ENCODE measurements at places on chromosomes 7 and 10.

GRCh38 chr7:158809596-158809995 lies 19.7 kb downstream of the ESYT2 start:
- DNase-seq = no peak

DNA sequence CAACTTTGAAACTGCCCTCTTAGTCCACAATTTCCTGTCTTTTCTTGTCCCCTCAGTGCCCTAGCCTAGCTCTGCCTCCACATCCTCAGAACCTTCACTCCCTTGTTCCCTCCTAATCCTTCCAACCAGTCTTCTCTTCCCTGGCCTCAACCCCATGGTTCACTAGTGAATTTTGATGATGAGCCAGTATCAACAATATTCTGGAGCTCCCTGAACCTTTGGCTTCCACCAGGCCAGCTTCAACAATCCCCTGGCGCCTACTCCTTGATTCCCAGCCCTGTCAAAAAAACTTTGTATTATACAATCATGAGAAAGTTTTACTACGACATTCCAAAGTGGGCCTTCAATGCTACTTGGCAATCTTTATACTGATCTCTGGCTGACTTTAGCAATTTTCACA lies 116.5 kb downstream of the LMBR1 start:
- DNase-seq = no peak

DNA sequence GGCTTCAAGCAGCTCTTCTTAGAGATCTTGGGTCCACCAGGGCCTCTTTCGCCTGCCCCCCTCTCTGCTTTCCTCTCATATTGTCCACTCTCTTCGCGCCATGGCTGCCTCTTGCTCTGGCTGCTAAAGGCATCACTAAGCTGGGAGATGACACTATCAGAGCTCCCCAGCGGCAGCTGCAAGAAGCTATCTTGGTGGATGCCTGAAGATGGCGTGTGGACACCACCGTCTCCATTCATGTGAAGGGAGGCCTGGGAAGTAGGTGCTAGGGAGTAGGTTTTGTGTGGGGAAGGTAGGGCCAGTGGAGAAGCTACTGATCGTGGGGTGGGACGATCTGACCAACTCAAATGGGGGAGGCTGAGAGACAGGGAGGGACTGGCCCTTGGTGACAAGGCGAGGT lies 45.9 kb upstream of the PDLIM1 start:
- DNase-seq = no peak

DNA sequence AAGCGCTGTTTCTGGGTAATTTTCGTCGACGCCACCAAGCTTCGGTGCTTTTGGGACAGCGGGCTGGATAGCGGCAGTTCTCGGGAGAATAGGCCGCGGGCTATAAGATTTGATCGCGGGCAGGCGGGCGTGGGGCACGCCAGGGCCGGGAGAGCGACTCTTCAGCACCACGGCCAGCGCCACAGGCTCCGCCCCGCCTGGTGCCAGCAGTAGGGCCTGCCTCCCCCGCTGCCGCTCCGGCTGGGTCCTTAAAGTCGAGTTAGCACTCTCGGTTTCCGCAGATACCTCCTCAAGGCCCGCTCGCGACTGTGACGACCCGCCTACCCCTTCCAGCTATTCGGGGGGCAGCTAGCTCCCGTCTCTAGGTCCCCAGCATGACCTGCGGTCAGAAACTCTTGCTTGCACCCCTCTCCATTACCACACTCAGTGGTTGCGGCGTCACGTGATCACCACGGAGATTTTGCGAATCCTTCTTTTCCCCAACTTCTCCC lies 9.4 kb downstream of the NXPH1 start:
- peak; percentile 52 for DNase-seq

DNA sequence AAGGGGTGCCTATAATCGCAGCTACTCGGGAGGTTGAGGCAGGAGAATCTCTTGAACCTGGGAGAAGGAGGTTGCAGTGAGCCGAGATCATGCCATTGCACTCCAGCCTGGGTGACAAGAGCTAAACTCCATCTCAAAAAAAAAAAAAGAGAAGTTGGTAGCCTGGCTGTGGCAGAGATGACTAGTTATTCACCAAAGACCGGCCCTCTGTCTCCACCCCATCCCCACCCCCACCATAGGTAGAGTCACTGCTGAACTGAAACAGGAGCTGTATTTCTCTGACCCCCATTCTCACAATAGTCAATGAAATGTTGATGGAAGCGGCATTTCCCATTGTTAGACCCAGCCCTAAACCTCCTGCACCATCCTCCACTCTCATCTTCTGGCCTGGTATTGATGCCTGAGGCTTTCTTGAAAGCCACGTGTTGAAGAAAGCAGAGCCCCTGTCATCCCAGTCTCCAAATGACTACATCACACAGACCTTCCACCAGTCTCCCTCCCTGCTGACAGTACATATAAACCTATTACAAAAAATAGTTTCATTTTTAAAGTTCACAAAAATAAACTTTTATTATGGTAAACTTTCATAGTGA lies 9.4 kb upstream of the PIK3CG start:
- DNase-seq = peak; percentile 6

DNA sequence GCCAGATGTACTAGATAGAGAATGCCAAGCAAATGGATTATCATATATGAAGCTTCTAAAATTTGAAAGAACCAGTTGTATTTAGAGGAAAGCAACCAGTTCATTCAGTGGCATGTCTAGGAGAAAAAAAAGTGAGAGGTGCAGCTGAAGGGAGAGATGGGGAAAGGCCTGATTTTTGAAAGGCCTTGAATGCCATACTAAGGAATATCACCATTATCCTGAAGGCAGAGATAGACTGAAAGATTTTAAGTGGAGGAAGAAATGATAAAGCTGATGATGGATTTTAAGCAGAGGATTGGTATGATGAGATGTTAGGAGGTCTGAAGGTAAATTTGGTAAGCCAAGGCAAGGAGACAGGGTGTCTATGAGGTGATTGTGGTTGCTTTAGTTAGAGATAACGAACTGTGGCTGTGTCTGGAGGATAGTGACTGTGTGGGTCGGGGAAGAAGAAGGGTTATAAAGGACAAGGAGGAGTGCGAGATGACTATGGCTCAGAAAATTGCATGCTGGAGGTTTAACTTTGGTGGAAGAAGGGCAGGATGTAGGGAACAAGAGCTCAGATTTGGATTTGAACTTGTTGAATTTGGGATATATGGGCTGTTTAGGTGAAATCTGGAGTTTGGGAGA lies 330.8 kb downstream of the EXOC4 start:
- DNase-seq = no peak

DNA sequence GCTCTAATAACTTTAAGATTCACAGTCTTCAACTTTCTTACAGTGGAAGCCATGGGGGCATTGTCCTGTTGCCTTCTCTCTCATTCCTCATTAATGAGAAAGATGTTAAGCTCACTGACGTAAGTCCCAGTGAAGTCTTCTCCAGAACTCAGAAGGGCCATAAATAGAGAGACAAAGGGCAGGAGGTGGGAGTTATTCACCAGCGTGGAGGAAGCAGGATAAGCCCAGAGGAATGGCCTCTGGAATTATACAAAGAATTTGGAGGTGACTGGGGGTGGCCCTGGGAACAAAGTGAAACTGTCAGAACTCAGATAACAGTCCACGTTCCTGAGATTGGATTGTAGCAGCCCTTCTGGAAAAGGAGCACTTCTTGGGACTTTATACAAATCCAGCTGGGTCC lies 52.4 kb downstream of the SORBS1 start:
- DNase-seq = no peak

Measured in stimulated activated CD4-positive, alpha-beta T cell treated with anti-CD3 and anti-CD28 coated beads, Interleukin-1b, Interleukin-23, amount 100 ng/mL, for 48 hours (primary cell).